Upper lobe of right lung (tissue), 1 donor: ENCODE measurements at places on chromosomes 2 and 18.

DNA sequence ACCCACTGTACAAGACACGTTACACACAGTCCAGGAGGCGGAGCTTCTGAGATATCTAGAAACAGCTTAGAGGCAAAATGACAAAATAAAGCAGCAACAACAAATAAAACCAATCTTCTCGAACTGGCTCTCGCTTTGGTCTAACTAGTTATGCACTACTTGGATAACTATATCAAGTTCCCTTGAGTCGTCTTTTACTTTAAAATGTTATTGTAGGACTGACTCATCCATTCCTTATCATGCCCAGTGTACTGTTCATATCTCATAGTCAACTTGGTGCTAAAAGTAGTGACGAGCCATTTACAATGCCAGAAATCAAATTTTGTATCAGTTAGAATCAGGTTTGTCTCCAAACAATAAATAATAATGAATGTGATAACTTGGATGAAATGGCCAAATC, 102.5 kb upstream of the SLC35G4 start:
- DNase-seq, result no peak

DNA sequence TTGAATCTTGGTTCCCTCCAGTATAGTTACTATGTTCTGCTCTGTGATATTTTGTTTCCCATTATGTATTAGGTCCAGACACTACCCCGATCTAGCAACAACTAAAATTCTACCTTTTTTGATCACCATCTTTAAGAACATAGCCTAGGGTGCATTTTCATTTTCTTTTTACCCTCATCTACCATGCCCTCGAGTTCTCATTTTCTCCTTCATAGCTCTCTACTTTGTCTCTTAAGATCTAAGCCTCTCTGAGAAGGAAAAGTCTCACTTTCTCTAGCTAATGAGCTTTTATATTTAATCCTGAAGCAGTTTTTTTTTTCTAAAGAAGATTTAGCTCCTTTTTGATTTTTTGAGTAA, 1089.4 kb upstream of the SLC39A10 start:
- DNase-seq, result no peak

GRCh38 chr2:201751566-201751965, 29.2 kb downstream of the ALS2 start:
- DNase-seq, result no peak

DNA sequence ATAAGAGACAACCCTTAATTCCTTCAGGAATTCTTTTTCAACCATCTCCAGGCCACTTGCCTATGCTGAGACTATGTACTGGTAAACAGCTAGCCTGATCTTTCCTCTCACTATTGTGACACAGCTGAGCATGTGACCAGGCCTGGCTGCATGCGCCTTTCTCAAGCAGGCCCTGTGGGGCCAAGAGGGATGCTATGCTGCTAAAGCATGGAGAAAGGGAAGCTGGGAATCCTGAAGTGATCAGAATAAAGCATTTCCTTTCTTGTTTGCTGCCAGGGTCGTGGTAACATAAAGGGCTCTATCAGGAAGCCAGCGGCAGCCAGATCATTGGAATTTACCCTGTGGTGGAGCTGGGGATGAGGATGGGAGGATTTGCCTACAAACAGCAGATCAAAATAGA, 29.8 kb upstream of the LCLAT1 start:
- no peak for DNase-seq

DNA sequence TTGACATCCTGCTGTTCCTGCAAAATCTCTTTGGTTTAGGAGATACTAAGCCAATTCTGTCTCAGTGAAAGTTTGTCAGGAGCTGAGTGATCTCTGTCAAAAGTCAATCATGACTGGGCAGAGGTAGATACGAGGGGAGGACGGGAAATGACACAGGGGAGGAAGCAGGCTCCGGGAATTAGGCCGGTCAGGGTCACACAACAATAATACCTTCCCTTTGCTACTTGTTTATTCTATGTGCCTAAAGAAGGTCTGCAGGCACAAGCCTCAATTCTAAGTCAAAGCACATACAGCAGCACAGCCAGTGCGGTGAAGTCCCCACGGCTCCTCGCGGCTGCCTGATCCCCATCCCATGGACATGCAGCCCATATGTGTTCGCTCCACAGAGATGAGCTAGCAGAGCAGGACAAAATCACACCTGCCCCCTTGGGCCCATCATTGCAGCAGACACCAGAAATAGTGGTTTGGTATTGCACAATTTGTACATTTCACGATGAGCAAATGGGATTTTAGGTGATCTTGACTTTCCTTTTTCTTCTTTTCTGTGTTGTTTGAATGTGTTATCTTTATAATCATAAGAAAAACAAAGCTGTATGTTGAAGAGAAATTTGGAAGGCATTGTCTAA, 141.4 kb downstream of the VAPA start:
- no peak for DNase-seq

- no peak for DNase-seq
Observed at GRCh38 chr2:167718560-167718959, 528.8 kb downstream of the STK39 start.

- no peak for DNase-seq
Observed at GRCh38 chr2:241035818-241036396, 37.5 kb downstream of the SNED1 start.

- DNase-seq, result no peak
Observed at GRCh38 chr2:156088587-156088986, 243.9 kb downstream of the NR4A2 start.

GRCh38 chr2:96437512-96437911, 67.6 kb downstream of the NEURL3 start:
- no peak for DNase-seq

DNA sequence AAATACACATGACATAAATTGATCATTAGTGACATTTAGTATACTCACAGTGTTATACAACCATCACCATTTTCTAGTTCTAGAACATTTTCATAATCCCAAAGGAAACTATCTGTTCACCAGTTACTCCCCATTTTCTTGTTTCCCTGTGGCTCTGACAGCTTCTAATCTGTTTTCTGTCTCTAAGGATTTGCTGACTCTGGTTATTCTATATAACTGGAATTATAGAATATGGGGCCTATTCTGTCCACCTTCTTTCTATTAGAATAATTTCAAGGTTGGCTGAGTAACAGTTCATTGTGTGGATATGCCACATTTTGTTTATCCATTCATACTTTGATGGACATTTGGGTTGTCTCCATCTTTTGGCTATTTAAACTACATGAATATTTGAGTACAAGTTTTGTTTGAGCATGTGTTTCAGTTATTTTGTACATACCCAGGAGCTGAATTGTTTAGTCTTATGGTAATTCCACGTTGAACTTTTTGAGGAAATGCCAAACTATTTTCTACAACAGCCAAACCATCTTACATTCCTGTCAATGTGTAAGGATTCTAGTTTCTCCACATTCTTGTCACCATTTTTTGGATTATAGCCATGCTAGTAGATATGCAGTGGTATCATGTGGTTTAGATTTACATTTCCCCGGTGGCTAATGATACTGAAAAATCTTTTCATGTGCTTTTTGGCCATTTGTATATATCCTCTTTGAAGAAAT, 20.5 kb downstream of the KIAA1328 start:
- DNase-seq, result no peak

GRCh38 chr2:229071292-229071976, 199.7 kb downstream of the PID1 start:
- DNase-seq, result no peak

GRCh38 chr2:235314371-235314930, 179.4 kb upstream of the AGAP1 start:
- no peak for DNase-seq

DNA sequence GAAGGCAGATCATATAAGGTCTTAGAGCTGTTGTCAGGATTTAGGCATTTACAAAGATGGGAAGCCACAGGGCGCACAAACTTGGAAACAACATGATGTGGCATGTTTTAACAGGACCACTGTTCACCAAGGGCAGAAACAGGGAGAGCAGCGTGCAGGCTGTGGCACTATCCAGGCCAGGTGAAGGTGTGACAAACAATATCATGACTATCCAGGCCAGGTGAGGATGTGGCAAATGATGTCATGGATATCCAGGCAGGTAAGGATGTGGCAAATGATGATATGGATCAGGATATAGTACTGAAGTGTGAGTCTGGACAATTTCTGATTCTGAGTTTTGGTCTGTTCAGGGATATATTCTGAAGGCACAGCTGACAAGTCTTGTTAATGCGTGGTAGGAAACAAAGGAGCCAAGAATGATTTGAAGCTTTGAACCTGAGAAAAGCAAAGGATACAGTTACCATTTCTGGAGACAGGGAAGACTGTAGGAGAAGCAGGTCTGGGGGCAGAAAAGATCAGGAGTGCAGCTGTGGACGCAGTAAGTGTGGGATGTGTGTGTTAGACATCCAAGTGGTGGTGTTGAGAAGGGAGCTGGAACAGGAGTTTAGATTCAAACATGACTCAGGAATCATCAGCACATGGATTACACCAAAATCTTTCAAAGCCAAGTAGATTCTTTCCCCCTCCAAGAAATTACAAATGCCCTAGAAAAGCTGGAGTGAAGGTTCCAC, 205.9 kb downstream of the TMEM163 start:
- no peak for DNase-seq

GRCh38 chr2:100320547-100321178, 1.6 kb downstream of the LONRF2 start:
- DNase-seq, result no peak

DNA sequence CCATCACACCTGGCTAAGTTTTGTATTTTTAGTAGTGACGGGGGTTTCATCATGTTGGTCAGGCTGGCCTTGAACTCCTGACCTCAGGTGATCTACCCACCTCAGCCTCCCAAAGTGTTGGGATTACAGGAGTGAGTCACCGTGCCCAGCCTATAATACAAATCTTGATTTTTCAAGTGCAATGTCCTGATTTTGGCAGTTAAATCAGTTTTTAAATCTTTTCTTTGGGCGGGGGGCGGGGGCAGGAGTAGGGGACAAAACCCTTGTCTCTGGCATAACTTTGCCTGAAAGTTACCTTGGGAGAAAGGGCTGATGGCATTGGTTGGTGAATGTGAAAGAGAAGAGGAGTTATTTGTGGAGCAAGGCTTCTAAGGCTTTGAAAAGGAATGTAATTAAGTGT, 12.3 kb downstream of the GALNT1 start:
- no peak for DNase-seq

- DNase-seq, result no peak
Observed at GRCh38 chr2:122758967-122759366, 1003.5 kb downstream of the TSN start.

DNA sequence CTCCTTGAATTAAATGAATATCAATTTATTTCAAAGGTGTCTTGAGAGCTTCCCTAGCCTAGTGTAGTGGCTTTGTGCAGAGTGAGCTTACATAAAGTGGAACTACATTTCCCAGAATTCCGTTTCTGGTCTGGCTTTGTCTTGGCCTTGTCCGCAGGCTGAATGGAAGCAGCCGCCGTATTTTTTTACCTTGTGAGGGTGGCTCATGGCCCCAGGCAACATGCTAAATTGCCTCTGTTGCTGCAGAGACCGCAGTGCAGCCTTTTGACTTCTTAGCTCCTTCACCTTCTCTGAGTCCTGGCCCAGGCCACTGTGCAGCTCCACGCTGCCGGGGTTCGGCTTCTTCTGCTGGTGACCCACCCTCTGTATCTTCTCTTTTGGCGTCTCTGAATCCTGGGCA, 114.8 kb upstream of the SLC38A11 start:
- DNase-seq, result no peak

DNA sequence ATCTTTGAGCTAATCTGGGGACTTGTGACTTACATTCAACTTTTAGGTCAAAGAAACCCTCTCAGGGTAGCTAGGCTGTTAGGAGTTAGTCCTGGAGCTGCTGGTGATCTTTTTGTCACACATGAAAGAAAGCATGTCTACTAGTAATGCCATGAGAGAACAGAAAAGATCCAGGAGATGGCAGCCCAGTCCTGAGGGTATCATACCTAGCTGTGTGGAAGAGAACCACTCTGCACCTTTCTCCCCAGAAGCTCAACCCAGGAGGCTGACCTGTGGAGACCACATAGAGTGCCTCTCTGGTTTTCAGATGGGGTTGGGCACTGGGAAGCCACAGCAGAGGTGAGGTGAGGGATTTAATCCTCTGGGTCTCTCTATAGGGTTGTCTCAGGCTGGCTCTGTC, 460.2 kb upstream of the UBE2E3 start:
- DNase-seq, result no peak

- no peak for DNase-seq
Observed at GRCh38 chr2:101718993-101719571, 21.6 kb downstream of the MAP4K4 start.

GRCh38 chr18:4035521-4035920, 419.6 kb downstream of the DLGAP1 start:
- DNase-seq, result no peak

DNA sequence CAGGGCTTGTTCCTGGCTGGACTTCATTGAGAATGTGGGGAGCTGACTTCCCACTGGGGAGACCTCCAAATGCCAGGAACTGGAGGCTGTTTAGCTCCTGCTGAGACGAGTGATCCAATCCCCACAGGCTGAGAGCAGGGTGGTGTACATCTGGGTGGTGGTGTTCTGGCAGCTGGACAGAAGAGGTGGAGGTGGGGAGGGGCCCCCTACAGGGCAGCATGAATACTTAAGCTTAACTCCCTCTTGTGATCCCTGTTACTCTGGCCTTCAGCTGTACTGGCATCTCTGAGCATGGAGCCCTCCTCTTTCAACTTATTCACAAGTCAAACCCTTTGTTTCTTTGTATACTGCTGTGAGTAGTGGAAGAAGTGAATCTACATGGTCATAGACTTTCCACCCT, 167.8 kb upstream of the LYPD1 start:
- DNase-seq, result no peak

DNA sequence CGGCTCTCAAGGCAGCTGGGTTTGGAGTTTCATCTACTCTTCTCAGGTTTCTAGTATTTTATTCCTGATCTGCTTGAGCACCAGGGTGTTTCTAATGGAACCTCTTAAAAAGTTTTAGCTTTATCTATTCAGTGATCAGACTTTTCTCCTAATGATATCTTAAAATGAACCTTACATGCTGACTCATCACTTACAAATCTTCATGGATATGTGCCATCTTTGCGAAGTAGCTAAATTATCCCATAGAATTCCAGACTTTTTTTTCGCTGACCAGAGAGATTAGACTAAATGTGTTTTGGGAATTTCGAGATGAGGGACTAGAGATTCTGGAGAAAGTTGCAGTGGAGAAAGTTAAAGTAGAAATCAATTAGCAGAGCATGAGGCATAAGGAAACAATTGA, 401.0 kb downstream of the GRB14 start:
- no peak for DNase-seq

DNA sequence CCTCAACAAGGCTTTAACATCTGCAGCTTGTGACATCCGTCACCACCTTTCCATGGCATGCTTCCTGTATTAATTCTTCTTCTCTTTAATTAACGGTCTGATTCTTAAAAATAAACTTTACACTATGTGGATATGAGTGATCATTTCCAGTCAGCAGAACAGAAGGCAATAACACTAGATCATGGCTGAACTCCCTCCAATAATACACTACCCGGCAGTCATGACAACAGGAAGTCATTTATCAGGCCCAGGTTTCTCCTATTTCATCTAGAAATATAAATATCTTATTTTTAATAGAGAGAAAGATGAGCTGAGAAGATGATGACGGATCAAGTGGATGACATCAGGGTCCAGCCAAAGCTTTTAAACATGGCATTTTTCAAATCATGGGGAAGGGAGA, 792.2 kb downstream of the SLC4A3 start:
- DNase-seq, result no peak

DNA sequence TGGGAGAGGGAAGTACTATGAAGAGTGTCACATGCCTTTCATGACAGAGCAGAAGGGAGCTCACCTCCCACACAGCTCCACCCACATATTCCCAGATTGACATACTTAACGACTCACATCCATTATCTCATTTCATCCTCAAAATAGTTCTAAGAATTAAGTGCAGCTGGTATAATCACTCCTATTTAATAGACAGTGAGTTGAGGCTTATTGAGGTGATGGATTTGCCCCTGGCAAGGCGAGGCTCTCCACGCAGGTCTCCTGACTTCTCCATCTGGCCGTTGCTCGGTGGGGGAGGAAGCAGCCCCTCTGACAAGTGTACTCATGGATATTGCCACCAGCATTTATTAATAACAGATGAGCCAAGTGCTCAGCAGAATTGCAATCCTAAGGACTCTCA, 81.4 kb downstream of the TGOLN2 start:
- DNase-seq, result no peak
